Stimulated activated CD8-positive, alpha-beta memory T cell treated with anti-CD3 and anti-CD28 coated beads, Interleukin-15, amount 100 ng/mL, for 1 hour (primary cell): ENCODE measurements at places on chromosomes 3 and 15.

DNA sequence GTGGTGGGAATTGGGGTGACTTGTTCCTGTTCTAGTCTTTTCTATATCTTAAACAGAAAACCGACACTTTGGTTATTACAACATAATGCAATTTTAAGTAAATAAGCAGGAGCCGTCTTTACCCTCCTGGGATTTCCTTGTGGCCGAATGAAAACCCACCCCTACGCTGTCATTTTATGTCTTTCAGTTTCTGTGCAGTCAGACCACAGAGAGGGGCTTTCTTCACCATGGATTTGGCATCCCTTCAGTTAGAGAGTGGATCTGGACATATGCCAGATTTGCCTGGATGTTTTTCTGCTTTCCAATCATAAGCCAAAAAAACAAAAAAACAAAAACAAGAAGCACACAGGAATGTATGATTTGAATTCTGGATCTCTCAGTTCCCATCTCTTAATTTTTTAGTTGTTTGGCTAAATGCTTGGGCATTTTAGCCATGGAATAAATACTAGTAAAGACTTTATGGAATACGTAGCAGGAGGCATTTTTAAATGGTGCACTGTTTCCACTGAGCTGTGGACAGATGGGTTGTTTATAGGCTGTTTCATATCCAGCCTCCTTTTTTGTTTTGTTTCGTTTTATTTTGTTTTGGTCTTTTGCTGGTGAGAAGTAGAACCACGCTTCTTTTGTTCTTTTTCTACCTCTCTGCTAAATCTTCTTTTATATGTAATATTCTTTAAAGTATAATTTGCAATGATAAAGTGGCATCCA is 272.9 kb downstream of the FEZF2 start:
- no peak for DNase-seq

DNA sequence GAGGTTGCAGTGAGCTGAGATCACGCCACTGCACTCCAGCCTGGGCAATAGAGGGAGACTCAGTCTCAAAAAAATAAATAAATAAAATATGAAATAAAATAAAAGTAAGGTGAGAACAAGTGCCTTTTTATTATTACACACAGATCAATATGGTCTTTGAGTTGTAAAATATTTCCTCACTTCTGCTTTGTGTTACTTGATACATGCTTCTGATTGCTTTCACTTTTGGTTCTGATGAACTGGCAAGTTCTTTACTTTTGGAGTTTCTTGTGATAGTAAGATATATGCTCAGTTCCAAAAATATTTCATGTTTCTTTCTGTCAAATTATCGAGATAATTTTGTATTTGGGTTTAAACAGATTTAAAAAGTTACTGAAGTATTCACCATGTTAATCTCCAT is 16.6 kb upstream of the GYG1 start:
- no peak for DNase-seq

DNA sequence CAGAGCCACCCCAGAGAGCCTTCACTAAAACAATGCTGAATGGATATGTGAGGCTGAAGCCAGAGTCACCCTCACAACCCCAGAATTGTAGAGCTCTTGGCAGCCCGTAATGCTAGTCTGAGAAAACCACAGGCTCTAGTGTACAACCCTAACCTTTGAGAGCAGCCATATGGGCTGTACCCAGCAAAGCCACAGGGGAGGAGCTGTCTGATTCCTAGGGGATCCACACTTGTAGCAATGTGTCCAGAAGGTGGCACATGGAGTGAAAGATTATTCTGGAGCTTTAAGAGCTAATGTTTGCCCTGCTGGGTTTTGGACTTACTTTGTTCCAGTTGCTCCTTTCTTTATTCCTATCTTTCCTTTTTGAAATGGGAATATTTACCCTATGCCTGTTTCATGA is 626.8 kb downstream of the GRM7 start:
- no peak for DNase-seq

- no peak for DNase-seq
These were observed 200.8 kb upstream of the STRIT1 start for GRCh38 chr3:155494332-155494731.

DNA sequence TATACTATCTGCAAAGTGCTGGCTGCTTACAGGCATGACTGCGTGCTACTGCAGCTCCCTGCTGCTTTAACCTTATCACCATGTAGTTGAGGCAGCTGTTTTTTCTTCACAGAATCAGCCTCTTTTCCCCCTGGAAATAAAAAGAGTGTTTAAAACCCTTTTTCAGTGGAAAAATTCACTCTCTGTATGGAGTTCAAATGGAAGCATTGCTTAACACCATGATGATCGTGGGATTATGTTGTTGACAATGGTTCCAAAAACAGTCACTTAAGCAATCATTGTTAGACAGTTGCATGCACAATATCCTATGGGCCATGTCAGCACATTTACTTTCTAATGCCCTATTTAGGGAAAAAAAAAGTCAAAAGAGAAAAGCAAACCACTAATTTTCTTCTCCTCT is 536.4 kb downstream of the UNC13C start:
- DNase-seq: no peak

DNA sequence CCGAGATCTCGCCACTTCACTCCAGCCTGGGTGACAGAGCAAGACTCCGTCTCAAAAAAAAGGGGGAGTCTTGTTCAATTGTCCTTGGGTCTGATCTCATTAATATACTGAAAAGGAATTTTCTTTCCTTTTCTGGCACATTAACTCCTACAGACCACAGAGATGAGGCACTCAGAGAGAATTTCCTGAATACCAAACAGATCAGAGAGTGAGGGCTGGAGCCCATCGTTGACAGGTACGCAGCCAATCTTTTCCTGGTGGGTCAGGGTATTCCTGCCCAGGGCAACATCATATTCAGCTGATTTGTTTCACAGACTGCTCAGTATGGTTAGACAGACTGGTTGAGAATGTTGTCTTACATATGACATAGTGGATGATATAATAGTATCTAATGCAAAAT is 82.8 kb upstream of the TNFSF10 start:
- DNase-seq: no peak

GRCh38 chr15:52464040-52464439 is 64.6 kb downstream of the MYO5A start:
- no peak for DNase-seq

DNA sequence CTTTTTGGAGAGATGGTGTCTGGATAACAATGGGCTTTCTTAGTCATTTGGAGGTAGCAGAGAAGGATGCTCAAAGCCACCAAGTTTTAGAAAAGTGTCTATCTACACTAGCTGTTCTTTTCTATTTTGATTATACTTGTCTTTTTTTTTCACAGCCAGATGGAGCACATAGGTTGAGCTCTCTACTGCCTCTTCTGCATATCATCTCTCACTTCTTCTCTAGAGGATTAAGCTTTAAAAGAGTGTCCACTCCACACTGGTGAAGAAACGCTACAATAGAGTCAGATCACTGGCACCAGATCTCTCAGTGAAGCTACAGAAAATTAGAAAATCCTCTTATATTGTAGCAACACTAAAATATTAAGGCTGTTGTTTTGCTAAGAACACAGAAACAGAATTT is 145.3 kb upstream of the MBNL1 start:
- DNase-seq: no peak

DNA sequence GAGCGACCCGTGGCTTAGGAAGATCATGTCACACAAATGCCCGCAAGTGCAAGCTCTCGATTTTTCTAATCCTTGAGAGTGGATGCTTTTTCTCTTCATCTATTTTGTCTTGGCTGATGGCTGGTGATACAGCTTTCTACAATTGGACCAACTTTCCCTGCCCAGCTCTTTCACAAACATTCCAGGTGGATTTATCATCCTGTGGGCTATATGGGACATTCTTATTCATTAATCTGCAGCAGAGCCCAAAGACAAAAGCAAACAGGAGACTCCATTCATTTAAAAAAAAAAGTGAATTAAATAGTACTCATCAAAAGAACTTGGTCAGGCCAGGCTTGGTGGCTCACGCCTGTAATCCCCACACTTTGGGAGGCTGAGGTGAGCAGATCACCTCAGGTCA is 14.2 kb upstream of the TSEN2 start:
- no peak for DNase-seq

- DNase-seq: no peak
These were observed 8.7 kb downstream of the FAH start for GRCh38 chr15:80161468-80162016.

DNA sequence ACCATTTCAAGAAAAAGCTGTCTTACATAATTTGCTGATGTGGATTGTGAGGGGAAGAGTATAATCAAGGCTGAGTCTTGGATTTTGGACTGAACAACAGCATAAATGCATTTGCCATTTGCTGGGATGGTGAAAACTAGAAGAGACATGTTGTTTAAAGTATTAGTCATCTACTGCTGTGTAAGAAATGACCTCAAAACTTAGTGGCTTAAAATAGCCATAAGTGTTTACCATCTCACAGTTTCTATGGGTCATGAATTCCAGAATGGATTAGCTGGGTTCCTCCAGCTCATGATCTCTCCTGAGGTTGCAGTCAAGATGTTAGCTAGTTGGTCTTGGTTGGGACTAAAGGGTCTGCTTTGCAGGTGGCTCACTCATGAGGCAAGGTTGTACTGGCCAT is 66.2 kb downstream of the SCN11A start:
- no peak for DNase-seq

GRCh38 chr3:24272408-24272807 is 222.2 kb downstream of the THRB start:
- no peak for DNase-seq

- no peak for DNase-seq
These were observed 38.3 kb upstream of the TM4SF4 start for GRCh38 chr3:149435996-149436885.

DNA sequence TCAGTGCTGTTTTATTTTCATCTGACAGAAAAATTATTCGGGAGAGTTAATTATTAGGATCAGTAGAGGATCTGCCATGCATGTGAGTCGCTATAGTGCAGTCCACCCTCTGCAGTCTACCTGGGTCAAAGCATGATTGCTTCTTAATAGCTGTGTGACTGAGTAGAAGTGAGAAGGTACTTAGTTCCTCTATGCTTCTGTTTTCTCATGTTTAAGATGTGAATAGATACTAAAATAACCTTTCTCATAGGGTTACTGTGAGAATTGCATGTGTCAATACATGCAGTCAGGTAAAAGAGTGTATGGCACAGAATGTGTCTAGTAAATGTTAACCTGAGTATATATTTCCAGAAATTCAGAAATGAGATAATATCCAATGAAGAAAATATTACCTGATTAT is 435.7 kb downstream of the NAALADL2 start:
- no peak for DNase-seq

GRCh38 chr3:46112984-46113383 is 85.7 kb upstream of the XCR1 start:
- no peak for DNase-seq

- no peak for DNase-seq
These were observed 130.2 kb downstream of the CHSY1 start for GRCh38 chr15:101121511-101122090.

GRCh38 chr3:190073264-190074008 is 47.3 kb downstream of the P3H2 start:
- no peak for DNase-seq

DNA sequence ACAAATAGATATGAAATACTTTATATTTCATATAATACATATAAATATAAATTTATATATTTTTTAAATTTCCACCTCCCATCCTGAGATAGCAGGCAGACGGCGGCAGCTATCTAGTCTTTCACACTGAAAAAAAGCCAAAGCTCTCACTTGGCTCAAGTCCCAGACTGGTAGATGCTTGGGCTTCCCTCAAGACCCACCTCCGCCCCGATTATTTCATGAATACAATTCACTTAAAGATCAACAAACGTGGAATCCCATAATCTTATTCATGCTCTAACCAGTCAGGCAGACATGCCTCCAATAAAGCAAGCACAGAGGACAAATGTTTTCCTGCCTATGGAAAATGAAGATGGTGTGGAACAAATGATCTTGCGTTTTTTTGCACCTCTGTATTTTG is 275.9 kb upstream of the NR2F2 start:
- DNase-seq: no peak

GRCh38 chr15:58641660-58642059 is 107.8 kb downstream of the ADAM10 start:
- no peak for DNase-seq

GRCh38 chr3:29537889-29538609 is 257.2 kb downstream of the RBMS3 start:
- no peak for DNase-seq

- DNase-seq: no peak
These were observed 175.1 kb downstream of the VGLL3 start for GRCh38 chr3:86815880-86816279.

DNA sequence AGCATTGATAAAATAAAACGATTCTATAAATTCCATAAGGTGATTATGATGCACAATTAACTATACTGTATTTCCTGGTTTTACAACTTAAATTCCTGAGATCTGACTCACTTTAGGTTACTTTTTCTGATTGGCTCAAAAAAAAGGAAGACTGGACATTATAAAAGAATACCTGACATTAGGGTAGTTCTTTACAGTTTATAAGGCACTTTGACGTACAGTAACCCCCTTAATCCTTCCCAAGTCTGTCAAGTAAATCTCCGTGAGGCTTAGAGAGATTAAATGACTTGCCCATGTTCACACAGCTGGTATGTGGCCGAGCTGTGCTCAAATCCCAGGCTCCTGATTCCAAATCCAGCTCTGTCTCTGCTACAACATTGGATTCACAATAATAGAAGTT is 1.0 kb upstream of the SLTM start:
- no peak for DNase-seq

DNA sequence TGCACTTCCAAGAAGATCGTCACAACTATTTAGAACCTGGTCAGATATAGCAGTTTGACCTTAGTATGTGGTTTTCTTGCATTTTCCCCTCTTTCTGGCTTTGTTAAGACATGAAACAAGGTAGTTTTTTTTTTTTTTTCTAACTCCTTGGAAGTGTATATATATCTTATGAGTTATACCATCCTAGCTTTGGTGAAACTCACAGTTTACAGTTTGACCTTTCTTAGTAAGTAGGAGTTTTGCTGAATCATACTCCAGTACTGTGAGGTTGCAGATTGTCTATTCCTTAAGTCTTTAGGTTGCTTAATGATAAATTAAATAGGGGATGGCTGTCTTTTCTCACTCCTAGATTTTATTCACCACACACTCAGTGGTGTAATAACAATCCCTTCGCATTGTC is 325.0 kb downstream of the RBMS3 start:
- no peak for DNase-seq

DNA sequence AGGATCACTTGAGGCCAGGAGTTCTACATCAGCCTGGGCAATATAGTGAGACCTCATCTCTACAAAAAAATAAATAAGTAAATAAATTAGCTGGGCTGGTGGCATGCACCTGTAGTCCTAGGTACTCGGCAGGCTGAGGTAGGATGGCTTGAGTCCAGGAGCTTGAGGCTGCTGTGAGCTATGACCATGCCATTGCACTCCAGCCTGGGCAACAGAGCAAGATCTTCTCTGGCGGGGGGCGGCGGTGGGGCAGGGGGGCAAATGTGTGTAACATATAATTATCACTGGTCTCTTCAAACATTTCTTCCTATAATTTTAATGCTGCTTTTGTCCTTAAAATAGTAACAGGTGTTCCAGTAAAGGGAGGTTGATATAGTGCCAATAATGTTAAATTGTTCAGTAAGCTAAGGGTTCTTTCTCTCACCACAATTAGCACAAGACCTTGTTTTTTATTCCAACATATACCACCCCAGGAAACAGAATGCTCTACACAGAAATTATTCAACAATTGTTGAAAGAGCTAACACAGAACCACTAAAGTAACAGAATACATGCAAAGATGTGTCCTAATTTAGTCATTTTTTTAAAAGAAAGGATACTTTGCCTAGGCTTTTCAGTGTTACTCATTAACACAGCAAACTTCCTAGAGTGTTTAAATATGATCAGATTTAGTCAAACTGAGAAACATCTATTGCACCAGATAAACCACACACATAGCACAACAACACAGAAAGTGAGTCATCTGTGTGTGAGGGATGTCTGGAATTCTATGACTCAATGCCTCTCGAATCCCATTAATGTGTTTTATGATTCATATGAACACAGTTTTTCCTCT is 29.1 kb downstream of the ANKRD28 start:
- DNase-seq: no peak

GRCh38 chr3:165749821-165750220 is 87.4 kb downstream of the BCHE start:
- DNase-seq: no peak
